Activated gamma-delta T cell treated with anti-CD3 and anti-CD28 coated beads, Interleukin-2, amount 50 U/mL, for 16 hours (primary cell): ENCODE measurements at places on chromosomes 7 and 10.

GRCh38 chr7:39349452-39350123, 216.6 kb upstream of the YAE1 start:
- no peak for DNase-seq

DNA sequence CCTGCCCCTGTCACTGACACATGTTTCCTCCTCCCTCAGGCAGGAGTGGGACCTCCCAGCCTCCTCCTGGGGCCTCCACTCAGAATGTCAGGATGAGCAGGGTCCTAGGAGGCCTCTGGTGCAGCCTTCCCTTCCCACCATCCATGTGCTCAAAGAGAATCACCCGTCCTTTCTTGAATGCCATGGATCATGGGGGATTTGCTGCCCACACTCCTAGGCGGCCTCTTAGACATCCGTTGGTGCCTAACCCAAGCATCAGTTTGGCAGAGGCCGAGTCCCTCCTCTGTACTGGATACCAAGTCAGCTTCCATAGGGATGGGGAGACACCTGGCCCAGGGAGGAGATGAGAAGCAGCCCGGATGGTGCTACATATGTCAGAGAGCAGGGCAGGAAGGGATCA, 7.0 kb downstream of the NOS3 start:
- no peak for DNase-seq

DNA sequence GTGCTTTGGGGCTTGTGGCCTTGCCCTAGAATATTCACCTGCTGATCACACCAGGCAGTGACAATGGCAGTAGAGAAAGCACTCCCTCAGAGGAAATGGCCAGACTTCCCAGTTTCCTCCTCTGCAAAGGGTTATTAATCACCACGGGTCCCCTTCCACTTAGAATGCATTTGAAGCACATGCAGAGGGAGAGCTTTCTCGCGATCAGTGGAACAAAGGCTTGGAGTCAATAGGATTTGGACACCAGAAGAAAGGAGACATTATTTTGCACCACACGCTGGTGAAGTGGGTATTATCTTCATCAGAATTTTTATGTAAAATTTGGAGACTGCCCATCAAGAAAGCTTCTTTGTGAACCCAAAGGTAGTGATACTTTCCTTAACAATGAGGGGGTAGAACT, 35.4 kb upstream of the INHBA start:
- no peak for DNase-seq

- DNase-seq, result no peak
Observed at GRCh38 chr10:18202680-18203460, 62.6 kb downstream of the CACNB2 start.

DNA sequence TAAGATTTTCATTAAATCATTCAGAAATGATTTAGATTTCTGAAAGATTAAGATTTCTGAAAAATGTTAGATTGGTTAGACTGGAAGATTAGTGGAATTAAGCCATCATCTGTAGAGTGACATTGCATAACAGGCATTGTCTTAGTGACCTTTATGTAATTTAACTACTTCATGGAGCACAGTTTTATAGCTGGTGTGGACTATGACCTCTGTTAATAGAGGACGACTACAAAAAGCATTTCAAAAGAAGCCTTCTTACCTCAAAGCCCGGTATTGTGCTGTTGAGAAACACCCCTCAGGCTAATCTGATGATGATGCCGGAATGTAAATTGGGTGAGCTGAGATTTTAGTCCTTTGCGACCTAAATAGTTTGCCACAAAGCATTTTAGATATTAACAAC, 55.6 kb downstream of the GALNT11 start:
- DNase-seq, result no peak

- no peak for DNase-seq
Observed at GRCh38 chr10:76554478-76554877, 1083.1 kb downstream of the KCNMA1 start.

GRCh38 chr7:28060371-28060950, 120.1 kb downstream of the JAZF1 start:
- DNase-seq, result no peak

DNA sequence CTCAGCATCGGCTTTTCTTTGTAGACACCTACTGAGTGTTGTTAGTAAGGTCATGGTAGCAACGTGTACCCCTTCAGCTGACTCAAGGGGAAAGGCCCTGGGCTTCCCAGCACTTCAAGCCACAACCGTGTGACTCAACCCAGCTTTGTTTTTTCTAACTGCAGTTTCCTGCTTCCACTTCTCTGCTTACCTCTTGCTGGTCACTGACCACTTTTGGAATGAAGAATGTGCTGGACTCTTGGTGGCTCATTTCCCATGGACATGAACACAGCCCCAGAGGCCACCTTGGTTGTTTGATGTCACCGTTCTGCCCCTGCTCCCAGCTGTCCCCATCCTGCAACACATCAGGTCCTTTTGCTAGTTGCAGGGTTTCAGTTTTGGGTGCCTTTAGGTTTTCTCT, 69.5 kb upstream of the ZNF438 start:
- peak; percentile 32 for DNase-seq

- no peak for DNase-seq
Observed at GRCh38 chr7:22932896-22933295, 81.0 kb downstream of the HYCC1 start.

DNA sequence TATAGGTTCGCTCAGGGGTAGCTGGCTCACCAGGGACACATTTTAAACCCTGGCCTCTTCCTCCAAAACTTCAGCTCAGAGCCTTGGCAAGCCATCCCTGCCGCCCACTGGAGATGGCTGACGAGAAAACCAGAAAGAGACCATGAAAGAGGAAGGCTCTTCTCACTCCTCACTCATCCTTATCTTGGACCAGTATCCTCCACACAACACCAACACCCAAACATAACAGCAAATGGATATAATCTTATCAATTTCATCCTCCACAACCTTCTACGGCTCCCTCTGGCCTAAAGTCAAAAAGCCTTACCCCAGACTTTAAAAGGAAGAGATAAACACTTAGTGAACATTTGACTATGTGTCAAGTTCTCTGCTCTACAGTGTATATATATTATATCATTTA, 26.9 kb downstream of the DLG5 start:
- DNase-seq, result no peak

- no peak for DNase-seq
Observed at GRCh38 chr7:107884066-107884818, 6.7 kb upstream of the DLD start.

DNA sequence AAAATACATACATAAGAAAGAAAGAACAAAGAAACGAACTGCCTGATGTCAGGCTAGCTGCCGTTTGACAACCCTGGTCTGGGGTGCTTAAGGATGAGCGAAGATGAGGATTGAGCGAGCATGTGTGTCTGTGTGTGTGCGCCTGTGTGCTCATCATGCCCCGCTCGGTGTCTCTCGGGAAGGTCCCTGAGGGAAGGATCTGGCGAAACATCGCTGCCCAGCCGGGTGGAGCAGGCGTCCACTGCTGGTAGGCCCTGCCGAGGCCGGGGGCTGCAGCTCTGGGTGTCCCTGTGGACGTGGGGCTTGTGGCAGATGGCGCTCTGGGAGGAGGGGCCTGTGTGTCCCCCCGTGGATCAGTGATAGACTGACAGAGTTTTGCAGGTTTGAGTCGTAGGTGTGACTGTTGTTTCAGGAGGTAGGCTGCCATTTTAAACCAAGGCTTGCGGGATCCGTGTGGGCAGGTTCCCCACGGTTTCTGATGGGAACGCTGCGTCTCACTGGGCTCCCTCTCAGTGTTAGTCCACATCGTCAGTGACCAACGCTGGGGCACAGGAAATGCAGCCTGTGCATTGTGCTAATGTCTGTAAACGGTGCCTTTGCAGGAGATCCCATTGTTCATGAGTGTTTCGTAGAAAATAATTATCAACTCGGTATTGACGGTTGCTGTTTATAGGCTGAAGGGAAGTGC, 5.9 kb upstream of the SUN1 start:
- no peak for DNase-seq

- no peak for DNase-seq
Observed at GRCh38 chr10:21733710-21734109, 199.7 kb downstream of the MLLT10 start.

DNA sequence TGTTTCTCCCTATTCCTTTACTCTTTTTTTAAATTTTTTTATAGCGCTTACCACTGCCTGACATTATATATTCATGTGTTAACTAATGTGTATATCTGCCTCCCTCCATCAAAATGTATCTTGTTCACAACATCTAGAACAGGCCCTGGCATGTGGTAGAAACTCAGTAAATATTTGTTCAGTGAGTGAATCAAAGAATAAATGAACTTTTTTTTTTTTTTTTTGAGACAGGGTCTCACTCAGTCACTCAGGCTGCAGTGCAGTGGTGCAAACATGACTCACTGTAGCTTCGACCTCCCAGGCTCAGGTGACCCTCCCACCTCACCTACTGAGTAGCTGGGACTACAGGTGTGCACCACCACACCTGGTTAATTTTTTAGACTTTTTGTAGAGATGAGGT, 7.5 kb upstream of the CALD1 start:
- no peak for DNase-seq

- no peak for DNase-seq
Observed at GRCh38 chr7:5525271-5526099, 101.9 kb upstream of the TNRC18 start.
